Fibroblast of upper back skin (primary cell): ENCODE measurements at places on chromosomes 13 and 19.

DNA sequence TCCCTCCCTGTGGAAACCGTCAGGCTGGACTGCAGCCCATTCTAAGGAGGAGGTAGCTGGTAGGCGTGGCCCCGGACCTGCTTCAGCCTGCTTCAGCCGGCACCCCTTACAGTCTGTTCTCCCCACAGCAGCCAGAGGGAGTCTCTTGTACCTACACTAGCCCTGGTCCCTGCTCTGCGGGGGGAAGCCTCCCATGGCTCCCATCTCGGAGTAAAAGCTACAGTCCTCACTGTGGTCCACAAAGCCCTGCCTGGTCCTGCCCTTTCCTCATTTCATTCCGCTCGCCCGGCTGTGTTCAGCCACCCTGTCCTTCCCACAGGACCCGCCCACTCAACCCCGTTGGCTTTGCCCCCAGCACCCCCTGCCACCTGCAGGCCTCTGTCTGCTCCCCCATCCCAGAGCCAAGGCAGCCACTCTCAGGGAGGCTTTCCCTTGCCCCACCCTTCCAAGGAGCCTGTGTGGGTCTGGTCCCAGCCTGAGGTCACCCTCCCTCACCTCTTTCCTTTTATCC is 1.3 kb downstream of the PGLYRP1 start:
- no peak for DNase-seq

DNA sequence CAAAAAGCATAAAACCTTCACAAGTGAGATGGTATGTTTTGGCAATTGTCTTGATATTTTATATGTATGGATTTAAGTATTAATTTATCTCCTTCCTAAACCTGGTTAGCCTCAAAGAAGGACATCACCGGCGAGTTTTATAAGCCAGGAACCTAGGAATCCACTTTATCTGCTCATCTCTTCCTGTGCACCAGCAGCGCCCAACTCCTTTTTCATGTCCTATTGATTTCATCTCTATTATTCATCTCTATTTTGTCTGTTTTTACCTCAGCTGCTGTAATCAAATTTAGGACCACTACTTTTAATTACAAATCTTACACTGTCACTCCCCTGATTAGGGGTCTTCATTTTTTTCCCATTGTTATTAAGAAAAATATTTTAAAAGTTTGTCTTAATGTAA is 286.4 kb downstream of the DACH1 start:
- no peak for DNase-seq

DNA sequence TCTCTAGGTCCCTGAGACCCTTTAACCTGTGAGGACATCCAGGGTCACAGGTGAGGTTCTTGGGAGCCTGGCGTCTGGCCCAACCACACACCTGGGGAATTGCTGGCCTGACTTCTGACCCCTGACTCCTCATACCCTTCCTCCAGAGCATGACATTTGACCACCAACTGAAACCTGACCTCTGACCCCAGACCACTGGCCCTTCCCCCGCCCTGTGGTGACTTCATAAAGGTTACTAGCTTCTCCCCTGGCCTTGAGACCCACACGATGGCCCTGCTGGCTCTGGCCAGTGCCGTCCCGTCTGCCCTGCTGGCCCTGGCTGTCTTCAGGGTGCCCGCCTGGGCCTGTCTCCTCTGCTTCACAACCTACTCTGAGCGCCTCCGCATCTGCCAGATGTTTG is at the start of gene SPACA6:
Gene SPACA6 (plus strand): TSS at position 71 of the 400 bp plus-strand sequence. CDS start 197 bp downstream, at position 268.
- DNase-seq = no peak

GRCh38 chr13:91375116-91375729 is 23.2 kb upstream of the GPC5 start:
- DNase-seq = peak; percentile 14

DNA sequence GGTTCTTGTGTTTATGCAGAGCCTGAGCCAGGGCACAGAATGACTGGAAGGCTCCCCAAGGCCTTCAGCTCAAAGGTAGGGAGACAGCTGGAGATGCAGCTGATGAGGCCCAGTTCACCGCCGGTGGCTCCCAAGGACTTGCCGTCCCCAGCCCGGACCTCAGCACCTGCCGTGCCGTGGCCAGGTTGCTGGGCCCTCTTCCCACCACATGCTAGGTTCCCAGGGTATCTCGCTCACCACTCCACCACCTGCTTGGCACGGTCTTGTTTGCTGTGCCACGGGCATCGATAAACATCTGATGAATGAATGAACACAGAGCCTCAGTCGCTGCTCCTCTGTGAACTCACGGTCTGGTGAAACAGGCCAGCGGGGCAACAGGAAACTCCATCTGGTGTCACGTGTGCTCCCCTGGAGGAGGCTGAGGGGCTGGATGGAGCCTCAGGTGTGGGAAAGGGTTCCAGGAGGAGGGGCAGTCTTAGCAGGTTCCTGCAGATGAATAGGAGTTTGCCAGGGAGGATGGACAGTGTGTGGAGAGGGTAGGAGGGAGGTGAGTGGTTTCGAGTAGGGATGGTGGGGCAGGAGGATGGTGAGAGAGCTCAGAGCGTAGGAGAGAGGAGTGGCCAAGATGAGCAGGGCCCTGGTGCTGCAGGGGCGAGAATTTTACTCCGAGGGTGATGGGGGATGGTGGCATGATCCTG is 3.6 kb upstream of the KLK14 start:
- no peak for DNase-seq

DNA sequence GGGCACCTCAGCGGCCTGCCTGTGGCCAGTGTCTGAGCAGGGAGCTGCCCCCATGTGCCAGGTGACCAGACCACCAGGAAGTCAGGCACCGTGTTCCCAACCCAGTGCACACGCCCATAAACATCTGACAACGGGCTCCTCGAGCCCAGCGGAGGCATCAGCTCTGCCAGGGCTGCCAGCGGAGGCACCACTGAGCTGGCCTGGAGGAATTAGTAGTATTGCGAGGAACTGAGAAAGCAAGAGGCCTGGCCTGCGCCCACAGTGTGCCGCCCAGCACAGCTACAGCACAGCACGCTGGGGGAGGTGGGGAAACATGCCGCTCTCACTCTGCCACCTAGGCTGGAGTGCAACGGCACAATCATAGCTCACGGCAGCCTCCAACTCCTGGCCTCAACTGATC is 44.6 kb downstream of the ANKRD27 start:
- no peak for DNase-seq

GRCh38 chr13:46004491-46004890 is 48.1 kb downstream of the ZC3H13 start:
- DNase-seq = no peak

GRCh38 chr13:59468396-59468795 is 695.3 kb downstream of the DIAPH3 start:
- DNase-seq = no peak

DNA sequence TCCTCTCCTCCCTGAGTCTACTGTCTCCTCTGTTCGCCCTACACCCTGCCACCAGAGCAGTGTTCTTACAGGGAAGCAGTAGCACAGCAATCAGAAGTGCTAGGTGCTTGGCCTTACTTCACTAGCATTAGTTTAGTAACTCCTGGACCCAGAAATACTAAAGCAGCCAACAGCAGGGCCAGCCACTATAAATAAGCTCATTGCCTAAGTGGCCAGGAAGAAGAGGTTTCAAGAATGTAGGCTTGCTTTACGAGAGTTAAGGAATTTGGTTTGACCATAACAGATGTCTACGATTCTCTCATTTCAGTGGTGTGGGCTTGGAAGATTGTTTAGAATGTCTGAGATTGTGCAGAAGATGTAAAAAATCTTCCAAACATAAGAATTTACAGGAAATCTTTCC is 103.3 kb downstream of the ZAR1L start:
- peak; percentile 97 for DNase-seq

- no peak for DNase-seq
Observed at GRCh38 chr19:34574704-34575103, 93.1 kb downstream of the WTIP start.

- peak; percentile 14 for DNase-seq
Observed at GRCh38 chr19:35991731-35992450, 3.1 kb upstream of the SDHAF1 start.

DNA sequence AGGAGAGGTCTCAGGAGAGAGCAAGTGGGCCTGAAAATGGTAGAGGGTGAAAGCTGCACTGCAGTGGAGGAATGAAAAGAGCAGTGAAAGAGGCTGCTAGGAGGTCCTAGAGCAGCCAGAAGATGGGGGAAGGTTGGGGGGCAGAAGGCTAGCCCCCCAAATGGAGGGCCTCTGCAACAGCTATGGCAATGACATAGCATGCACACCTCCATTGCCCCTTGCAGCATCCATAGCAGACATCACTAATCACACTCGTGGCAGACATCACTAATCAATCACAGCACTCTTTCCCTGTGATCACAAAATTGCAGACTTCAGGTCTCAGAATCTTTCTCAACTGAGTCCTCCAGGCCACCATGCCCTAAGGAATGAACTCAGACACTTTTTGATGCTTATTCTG is 21.9 kb downstream of the CCL25 start:
- DNase-seq = no peak

GRCh38 chr19:17659996-17660395 is 28.2 kb downstream of the UNC13A start:
- no peak for DNase-seq

GRCh38 chr19:19205416-19206410 is 2.5 kb upstream of the NR2C2AP start:
- no peak for DNase-seq

DNA sequence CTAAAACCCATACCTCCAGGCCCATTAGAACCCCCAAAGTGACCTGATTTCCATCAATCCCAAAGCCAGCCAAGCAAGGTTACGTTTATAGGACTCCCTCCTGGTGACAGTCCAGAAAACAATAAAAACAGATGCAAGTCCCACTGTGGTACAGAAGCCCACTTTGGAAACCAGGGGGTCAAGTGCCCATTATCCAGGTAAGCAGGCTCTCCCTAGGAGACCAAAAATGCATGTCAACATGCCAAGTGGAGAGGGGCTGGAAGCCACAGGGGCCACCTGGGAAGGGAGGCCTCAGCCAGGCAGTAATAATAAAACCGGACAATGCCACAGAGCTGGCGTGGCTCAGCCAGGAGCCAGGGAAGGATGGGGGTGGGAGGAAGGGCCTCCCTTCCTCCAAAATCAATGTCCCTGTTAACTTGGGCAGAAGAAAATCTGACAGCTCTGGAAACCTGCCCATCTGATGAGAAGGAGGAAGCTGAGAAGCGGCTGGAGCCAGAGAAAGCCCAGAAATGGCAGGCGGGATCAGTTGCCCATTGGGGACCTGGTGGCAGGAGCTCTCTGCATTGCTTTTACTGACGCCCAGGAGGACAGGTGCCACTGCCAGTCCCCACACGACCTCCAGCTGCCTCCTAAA is 160.4 kb downstream of the ZIC5 start:
- no peak for DNase-seq

- DNase-seq = no peak
Observed at GRCh38 chr19:50314724-50315708, 14.2 kb downstream of the KCNC3 start.

- DNase-seq = no peak
Observed at GRCh38 chr19:41668315-41668714, 19.8 kb downstream of the CEACAM7 start.

DNA sequence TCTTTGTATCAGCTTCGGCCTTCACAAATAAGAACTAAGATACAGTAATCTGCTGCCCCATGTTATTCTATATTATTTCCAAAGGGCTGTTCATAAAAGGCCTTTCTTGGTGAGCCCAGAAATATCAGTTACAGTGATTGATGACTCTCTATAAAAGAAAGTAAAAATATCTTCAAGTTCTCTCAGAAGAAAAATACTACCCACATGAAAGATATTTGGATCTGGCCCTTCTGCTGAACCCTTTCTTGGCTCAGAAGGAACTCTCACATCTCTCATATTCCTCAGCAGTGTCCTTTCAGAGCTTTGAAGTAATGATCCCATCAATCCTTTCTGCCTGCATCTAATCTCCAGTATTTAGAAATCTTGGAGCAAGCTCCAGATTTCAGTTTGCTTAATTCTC is 76.3 kb upstream of the SLITRK1 start:
- DNase-seq = no peak

DNA sequence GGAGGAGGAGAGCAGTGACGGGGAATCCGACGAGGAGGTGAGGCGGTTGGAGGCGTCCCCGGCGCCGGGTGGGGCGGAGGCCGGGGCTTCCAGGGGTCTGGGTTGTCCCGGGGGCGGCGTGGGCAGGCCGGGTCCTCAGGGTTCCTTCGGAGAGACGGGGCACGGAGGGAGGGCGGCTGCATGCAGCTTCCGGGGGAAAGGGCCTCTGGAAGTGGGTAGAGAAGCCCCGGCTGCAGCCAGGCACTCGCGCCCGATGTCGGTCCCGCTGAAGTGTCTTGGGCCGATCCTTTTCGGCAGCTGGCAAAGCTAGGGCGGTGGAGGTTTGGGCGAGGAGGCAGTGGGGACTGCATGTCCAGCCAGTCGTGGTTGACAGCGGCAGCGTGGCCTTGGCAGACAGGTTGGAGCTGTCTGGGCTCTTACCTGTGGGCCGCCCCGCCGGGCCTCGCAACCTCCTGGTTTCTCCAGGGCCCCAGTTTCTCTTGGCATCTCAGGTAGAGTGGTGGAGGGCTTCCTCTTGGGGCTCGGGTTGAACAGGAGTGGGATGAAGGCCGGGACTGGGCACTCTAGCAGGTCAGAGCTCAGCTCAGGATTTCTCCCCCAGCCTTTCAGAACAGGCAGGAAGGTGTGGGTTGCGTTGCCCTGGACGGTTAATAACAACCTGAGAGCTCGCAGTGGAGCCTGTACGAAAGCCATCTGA is 690 bp downstream of the KMT2B start:
- DNase-seq = peak; percentile 5
